ENCODE measurements at places on chromosomes 3 and 15.

DNA sequence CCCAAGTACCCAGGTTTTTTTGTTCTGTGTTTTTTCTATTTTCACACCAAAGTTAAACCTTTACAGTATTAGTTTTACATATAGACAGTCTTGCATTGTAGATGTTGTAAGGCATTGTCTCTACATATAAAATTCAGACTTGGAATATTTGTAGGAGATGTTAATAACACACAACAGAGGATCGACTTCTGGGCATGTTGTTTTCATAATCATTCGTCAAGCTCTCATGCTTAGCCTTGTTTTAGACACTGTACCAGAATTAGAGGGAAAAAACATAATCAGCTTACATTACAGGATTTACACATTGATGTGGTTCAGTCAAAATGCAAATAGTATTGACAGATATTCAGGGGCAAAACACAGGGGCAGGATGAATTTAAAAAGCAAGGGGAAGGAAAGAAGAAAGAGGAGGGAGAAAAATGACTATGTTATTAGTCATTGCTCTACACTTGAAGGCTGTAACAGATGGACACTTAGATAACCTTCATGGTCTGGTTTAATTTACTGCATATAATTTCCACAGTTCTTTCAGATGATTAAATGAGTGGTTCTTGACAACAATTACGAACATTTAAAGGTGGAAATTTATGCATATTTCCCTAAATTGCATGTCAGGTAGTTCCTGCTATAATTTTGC lies 7.5 kb downstream of the CMSS1 start:
- no peak for DNase-seq

GRCh38 chr15:93683651-93684050 lies 547.7 kb upstream of the MCTP2 start:
- DNase-seq, result no peak

- DNase-seq, result no peak
These were observed 1.6 kb upstream of the SEMA3B start for GRCh38 chr3:50267280-50267913.

GRCh38 chr3:119715105-119715504 lies 12.3 kb downstream of the CFAP91 start:
- DNase-seq, result no peak

DNA sequence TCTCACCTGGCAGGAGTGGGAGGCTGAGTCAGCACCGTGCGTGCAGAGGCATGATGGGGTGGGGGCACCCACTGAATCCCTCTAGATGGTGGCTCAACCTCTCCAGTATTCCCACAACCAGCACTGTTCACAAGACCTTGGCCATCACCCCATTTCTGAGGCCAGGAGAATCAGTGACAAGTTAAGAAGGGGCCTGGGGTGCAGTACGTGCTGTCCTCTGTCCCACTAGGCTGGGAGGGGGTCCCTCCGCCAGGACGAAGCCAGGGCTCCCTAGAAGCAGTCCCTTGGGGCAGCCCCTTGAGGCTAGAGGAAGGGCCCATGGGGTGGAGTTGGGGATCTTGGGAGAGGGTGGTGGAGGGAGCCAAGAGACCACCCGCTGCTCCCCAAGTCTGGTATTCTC lies 4.8 kb downstream of the MYL3 start:
- no peak for DNase-seq

GRCh38 chr3:28738425-28738824 lies 389.8 kb upstream of the AZI2 start:
- no peak for DNase-seq

DNA sequence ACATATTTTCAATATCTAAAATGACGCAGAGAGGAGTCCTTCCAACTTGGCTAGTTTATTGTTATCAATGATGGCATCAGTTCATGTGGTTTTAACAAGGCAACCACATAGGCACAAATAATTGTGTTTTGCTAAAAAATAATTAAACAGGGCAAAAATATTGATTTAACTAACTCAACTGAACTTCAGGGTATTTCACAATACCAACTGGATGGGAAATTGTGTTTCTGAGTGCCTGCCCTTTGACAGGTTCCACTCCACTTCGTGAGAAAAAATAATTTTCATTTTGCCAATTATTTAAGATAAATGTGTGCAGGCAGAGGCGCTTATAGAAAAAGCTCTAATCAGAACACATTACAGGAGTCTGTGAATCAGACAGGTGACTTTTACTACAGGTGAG lies 689.3 kb upstream of the CCDC54 start:
- DNase-seq, result no peak

DNA sequence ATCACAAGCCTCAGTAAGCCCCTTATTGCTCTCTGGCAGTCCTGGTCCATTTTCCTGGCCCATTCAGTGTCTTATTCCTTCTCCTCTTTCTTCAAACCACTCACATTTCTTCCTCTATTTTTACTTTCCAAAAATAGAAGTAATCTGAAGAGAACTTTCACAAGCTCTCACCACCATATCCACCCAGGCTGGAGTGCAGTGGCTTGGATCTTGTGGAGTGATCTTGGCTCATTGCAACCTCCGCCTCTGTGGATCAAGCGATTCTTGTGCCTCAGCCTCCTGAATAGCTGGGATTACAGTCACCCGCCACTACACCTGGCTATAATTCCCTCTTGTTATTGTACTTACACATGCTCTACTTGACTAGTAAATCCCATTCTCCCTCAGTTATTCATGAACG lies 16.8 kb downstream of the ARMC8 start:
- DNase-seq, result no peak

Measured in NCI-H187 treated with DMSO at 0.1 percent for 48 hours (cell line).